Fibroblast of villous mesenchyme (primary cell): ENCODE measurements at places on chromosomes 3 and 15.

DNA sequence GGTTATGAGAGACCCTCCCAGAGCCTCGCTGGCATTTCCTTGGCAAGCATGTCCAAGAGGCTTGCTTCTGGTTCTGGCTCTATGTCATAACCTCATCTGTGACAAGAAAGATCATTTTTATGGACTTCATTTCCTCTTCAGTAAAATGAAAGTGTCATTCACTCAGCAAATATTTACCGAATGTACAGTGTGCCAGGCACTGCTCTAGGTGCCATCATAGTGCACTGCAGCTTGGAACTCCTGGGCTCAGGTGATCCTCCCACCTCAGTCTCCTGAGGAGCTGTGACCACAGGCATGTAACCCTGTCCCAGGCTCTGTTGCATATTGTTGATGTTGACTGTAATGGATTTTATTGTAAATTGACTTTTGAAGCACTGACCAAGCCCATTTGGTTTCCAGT is 18.7 kb upstream of the ITPKA start:
- no peak for DNase-seq

- no peak for DNase-seq
These were observed 22.7 kb upstream of the IGF2BP2 start for GRCh38 chr3:185847506-185847905.

DNA sequence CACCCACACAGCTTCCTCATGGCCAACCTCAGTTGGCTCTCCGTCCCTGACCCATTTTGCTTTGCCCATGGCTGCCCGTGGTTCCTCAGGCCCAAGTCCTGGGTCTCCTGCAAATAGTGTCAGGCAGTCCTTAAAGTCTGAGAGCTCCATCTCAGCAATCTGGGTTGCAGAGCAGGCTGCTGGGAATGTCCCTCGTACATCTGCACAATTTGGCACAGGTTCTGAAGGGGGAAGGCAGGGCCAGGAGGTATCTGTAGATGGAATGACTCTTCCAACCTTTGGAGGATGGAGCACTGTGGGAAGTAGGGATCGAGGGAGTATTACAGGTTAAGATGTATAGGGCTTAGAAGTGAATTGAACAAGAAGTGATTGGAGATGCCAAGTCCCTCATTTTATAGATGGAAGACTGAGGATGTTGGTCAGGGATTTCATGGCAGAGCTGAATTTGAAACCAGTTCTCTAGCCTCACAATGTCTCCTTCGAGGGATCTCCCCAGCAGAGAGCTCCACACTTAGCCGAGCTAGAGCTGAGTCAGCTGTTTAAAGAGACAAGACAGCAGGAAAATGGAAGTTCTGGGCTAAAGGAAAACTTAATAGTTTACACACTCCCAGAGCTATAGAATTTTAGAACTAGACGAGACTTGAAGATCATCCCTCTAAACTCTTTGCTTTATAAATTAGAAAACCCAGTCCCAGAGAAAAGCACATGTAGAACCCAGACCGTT is 9.2 kb downstream of the CKMT1A start:
- no peak for DNase-seq

GRCh38 chr15:93030430-93031102 is 58.4 kb downstream of the RGMA start:
- peak; percentile 60 for DNase-seq

DNA sequence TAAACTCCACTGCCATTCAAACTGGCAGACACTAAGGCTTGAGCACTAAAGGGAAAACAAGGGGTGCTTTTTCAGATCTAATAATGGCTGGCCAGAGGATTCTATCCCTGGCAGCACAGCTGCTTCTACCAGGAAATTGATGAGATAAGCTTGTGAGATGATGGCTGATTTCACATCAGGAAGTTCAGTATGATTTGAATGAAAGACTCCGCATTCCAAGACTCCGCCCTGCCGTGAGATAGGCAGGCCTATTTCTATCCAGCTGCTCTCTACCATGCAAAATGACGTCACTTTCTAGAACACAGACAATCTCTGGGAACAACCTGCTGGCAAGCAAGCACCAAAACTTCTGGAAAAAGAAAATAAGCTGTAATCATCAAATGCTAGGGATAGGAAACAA is 171.8 kb downstream of the WDR76 start:
- peak; percentile 52 for DNase-seq

- DNase-seq: no peak
These were observed 11.8 kb upstream of the MEIS2 start for GRCh38 chr15:37112171-37112570.
